ENCODE measurements at places on chromosomes 7 and 10.

DNA sequence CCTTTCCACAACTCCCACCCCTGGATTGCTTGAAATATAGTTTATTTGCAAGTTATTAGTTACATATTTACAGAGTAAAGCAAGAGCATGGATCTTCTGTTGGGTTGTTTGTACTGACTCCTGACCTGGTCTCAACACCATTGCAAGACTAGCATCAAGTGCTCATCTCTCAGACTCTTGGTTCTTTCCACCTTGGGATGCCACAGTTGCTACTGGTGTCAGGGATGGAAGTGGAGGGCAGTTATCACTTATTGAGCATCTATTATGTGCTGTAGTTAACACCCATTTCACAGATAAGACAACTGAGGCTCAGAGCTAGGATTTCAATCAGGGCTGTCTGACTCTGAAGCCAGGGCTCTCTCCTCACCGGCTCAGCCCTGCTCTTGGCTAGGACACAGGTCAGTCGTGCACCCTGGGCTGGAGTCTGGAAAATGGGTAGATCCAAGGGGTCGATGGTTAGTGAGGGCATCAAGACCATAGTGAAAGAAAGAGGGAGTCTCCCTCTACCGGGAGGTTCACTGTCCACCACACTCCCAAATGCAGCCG lies 614 bp upstream of the ADAMTS14 start:
- no peak for DNase-seq

DNA sequence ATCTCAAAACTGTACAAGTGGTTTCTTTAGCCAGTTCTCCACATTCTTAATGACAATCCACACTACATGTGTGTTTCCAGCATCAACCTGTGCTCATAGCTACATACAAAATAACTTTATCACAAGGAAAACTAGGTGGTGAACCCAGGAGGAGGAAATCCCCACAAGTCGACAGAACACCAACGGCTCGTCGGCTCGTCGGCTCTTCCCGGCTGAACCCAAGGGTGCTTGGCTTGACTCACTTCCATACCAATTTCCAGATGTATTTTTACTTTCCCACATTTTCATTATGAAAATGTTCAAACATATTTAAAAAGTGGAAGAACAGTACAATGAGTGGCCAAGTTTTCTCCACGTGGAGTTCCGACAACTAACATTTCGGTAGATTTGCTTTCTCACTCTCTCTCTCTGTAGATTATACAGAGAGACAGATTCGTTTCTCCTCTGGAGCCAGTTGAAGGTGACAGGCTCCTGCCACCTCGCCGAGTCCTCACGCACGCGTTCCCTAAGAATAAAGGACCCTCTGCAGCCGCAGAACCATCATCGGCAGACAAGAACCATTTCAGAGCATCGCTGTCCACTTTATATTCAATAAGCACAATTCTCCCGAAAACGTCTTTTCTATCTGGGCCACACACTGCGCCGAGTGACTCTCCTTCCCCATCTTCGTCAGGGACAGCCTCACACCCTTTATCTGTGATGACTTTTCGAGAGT lies 53.3 kb downstream of the DIP2C start:
- no peak for DNase-seq

GRCh38 chr10:89201345-89202032 lies 5.6 kb downstream of the CH25H start:
- no peak for DNase-seq

DNA sequence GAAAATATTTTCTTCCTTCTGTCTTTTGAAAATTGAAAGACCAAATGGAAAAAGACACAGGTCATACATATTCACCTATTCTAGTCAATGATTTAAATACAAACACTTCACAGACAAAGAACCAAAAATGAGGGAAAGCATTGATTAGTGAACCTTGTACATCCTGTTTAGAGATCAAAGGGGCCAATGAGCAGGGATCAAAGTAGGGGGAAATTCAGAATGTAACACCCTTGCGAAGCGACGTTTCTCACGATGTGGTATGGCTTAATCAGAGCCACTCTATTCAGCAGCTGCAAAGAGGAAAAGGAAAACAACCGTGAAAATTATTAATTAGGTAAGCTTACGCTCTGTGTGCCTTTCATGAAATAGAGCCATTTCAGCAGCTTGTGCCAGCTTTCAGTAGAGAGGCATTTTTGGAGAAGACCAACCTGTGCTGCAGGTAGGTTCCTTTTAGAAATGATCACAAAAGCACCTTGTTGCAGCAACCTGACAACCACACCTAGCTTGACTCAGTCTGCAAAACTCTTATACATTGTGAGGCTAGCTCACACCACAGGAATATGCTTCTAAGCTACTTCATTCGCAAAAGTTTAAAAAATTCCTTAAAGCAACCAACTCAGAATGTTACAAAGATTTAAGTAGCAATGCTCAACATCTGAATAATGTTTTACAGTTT lies 78.0 kb downstream of the DKK1 start:
- DNase-seq = no peak

DNA sequence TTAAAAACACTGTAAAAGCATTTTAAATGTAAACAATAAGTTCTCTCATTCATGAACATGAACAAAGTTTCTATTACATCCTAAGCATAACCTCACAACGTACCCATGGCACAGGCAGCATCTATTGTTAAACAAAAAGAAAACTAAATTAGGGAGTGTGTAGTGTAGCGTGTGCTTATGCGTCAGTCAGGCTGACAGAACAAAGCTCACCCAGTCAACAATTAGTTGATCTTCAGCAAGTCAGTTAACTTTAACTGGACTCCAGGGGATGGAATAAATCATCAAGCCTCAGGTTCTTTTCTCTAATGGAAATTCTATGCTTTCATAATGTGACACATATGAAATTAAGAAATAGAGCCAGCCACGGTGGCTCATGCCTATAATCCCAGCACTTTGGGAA lies 91.6 kb upstream of the ODAD2 start:
- no peak for DNase-seq

GRCh38 chr7:47594406-47594805 lies 12.5 kb upstream of the TNS3 start:
- no peak for DNase-seq

DNA sequence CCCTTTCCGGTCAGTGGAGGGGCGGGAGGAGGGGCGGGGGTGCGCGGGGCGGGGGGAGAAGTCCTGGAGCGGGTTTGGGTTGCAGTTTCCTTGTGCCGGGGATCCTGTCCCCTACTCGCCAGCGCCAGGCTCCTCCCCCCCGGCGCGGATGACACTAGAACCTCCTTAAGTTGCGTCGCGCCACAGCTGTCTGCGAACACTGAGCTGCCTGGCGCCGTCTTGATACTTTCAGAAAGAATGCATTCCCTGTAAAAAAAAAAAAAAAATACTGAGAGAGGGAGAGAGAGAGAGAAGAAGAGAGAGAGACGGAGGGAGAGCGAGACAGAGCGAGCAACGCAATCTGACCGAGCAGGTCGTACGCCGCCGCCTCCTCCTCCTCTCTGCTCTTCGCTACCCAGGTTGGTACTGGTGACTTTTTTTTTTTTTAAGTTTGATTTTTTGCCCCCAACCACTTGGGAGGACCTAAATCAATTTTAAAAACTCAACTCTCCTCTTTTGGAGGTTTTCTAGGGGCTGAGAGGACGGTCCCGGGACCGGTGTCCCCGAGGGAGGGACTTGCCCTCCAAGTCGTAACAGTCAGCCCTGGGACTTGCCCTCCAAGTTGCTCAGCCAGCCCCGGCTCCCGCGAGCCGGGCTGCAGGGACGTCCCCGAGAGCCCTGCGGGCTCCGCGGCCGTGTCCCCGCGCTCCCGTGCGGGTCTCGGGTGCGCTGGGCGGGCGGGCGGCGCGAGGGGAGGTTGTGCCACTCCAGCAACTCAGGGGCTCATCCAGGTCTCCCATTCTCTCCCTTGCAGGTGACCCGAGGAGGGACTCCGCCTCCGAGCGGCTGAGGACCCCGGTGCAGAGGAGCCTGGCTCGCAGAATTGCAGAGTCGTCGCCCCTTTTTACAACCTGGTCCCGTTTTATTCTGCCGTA lies at the start of gene GATA3:
GATA3 (plus strand) TSS at position 195 of the 914 bp plus-strand sequence. CDS start 968 bp downstream, outside the sequence.
- peak; percentile 65 for DNase-seq

DNA sequence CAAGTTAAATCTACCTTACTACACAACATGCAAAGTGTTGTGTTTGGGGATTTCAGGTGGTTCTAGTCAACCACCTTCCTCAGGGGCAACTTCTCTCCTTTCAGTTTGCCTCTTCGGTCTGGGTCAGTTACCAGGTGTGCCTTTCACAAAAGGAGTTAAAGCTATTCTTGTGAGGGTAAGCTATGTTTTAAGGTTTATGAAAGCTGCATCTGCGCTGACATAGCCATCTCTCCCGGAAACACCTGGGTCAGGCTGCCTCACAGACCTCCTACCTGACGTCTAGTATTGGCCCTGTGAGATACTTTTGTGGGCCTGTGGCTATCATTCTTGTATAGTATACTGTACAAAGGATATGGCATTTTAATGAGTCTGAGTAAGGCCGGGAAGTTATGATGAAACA lies 67.7 kb upstream of the ITGA8 start:
- DNase-seq = no peak

DNA sequence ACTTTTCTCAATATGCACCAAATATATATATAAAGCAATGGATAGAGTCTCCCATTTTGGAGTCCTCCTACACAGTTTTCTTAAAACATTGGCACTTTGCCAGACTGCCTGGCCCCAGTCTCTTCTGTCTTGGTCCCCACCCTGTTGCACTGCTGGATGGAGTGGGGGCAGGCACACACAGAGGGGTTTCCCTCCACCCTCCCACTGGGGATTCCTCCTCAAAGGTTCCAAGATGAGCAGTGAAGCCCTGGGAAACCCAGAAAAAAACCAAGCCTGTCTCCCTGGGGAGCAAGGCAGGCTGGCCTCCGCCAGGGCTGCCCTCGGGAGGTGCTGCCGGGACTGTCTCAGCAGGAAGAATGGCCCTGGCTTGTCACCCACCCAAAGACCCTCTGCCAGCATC lies 68.0 kb downstream of the SH3PXD2A start:
- no peak for DNase-seq

DNA sequence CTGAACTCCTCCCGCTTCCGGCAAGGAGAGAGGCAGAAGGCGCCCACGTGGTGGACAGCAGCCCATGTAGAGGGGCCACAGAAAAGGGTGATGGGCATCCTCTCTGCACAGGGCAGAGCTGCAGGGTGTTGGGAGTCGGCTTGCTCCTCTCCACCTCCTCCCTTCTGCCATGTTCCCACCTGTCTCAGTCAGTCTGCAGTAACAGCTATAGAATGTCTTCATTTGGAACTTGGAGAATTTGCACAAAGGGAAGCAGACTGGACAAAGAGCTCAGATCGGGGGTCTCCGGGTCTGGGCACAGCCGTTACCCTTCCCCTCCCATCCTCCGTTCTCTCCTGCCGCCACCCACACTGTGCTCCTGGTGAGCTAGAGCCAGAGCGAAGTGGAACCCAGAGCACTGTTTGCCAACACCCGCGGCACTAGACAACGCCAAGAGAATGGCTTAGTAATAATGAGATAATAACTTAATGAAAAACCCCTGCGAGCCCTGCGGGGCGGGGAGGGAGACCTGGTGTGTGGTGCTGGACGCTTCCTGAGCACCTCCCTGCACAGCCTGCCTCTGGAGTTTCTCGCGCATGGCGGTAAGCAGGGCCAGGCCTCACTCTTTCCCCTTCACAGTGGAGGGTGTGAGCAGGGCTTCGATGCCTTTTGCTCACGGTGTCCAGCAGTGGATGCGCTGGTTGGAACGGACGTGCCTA lies 254.7 kb downstream of the PAXIP1 start:
- no peak for DNase-seq

GRCh38 chr7:13327669-13328068 lies 640.2 kb downstream of the ARL4A start:
- no peak for DNase-seq

DNA sequence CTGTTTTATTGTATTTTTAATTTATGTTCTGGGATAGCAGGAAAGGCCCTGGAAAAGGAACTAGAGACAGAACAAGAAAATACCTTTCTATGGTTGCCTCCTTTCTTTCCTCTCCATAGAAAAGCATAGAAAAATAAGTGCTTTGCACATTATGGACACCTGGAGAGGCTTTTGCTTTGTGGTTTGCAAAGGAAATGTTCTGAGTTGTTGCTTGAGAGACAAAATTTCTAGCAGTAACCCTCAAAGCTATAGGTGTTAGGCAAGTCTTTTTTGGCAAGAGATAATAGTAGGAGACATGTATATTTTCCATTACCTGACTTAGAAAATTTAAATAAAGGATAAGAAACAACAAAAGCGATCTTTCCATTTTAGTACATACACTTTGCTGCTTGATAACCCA lies 378.6 kb upstream of the PRKCQ start:
- no peak for DNase-seq

DNA sequence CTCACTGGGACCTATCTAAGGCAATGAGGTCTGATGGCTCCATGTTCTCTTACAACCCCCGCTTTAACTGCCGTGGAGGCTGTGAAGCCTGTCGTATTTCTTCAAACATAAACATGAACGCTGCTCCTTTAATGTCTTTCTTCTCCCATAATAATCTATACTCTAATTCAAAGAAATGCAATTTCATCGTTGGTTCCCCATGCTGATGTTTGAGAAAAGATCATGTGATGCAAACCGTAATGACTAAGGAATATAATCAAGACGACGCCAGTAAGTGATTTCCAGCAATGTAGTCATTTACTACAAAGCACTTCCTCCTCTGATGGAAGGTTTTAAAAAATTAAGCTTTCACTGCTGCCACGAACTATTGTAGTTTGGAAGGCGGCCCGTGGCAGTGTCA lies 102.6 kb upstream of the NEBL start:
- no peak for DNase-seq

DNA sequence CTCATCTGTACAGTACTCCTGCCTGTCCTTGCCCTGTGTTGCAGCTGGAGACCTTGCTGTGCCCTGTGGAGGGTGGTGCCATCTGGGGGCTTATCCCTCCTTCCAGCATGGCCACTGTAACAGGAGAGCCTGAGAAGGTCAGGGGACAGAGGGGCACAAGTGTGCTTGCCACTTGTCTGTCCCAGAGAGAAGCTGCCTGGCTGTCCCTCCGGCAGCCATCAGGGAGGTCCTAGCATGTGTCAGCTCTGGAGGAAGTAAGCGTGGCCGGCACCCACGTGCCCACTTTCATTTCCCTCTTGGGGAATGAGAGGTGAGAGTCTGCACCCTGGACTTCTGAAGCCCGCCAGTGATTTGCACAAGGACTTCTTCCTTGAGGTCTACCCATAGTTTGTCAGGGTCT lies 97.0 kb upstream of the PPIF start:
- no peak for DNase-seq

- no peak for DNase-seq
Measured at GRCh38 chr7:132404261-132404660, 172.0 kb downstream of the PLXNA4 start.

DNA sequence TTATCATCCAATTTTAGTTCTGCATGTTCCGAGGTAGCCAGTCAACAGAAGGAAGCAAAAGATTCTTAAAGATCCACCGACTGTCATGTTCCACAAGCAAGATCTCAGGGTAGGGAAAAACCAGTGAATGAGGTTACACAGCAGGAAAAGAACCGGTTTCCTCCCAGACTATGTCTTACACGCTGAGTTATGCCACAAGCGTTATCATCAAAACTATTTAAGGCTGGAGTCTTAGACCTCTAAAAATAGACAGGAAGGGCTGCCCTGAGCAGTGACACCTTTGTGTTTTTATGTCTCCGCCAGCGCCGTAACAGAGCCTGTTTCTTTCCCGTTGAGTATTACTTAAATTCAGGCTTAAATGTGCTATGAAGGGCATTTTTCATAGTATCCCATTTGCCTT lies 48.3 kb downstream of the PROSER2 start:
- no peak for DNase-seq

- no peak for DNase-seq
Measured at GRCh38 chr7:142646386-142647140, 102.7 kb upstream of the PRSS1 start.
